ENCODE measurements at places on chromosomes 16 and 17.

GRCh38 chr16:54453871-54454270, 167.3 kb upstream of the IRX3 start:
- DNase-seq: no peak

DNA sequence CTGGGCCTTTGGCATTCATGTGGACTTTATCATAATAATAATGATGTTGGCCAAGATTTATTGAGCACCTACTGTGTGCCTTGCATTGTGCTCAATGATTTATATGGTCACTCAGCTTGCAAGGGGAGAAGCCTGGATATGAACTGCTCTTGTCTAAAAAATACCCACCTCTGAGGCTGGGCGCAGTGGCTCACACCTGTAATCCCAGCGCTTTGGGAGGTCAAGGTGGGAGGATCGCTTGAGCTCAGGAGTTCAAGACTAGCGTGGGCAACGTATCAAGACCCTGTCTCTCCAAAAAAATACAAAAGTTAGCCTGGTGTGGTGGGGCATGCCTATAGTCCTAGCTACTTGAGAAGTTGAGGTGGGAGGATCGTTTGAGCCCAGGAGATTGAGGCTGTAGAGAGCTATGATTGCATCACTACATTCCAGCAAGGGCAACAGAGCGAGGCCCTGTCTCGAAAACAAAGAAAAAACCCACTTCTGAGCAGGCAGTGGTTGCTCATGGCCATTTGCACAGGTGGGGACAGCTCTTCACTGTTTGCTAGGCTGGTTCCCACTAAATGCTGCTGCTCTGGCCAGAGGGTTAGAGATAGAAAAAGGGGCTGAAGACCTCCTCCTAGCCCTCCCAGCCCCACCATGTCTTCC, 4.3 kb upstream of the ADGRG1 start:
- no peak for DNase-seq

DNA sequence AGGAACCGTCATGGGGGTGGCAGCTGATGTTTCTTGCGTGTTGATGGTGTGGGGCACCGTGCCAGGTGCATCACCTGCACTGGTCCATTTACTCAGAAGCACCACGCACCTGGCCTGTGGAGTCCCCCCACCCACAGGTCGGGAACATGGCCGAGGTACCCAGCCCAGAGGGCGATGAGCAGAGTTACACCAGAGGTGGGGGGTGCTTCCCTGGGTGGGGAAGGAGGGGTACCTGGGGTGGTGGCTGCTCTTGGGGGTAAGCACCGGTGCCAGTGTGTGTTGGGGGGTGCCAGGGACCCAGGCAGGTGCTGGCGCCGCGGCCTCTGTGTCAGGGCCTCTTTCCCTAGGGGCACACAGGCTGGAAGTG, 5.0 kb upstream of the ZNF750 start:
- DNase-seq: no peak

- DNase-seq: no peak
Measured at GRCh38 chr16:18784917-18785623, 5.1 kb downstream of the RPS15A start.

DNA sequence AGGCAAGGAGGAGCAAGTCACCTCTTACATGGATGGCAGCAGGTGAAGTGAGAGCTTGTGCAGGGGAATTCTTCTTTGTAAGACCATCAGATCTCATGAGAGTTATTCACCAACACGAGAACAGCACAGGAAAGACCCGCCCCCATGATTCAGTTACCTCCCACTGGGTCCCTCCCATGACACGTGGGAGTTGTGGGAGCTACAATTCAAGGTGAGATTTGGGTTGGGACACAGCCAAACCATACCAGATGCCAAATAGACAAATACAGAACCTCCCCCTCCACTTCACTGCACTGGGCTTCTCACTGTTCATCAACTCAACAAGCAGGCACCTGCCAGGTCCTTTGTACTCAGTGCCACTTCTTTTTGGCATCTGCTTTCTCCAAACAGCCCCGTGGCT, 100.2 kb downstream of the WSCD1 start:
- peak; percentile 1 for DNase-seq
